CD4-positive, alpha-beta T cell treated with Interleukin-4 for 1 hour (primary cell): ENCODE measurements at places on chromosomes 16 and 17.

DNA sequence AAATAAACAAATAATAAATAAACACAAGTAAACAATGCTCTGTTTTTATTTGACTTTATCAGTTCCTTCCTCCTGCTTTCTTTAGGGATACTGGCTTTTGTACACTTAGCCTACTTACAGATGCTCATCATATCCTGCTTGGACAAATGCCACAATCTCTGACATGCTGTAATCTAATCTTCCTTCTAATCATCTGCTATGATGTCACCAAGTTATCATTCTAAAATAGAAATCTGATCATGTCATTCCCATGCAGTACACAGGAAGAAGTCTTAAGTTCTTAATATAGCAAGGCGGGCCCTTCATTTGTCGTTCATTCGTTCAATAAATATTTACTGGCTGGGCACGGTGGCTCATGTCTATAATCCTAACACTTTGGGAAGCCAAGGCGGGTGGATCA is 9.1 kb upstream of the UBB start:
- no peak for DNase-seq

GRCh38 chr17:42236760-42237159 is 39.4 kb downstream of the STAT5B start:
- no peak for DNase-seq

GRCh38 chr17:20944014-20944865 is 98.6 kb downstream of the USP22 start:
- peak; percentile 18 for DNase-seq

DNA sequence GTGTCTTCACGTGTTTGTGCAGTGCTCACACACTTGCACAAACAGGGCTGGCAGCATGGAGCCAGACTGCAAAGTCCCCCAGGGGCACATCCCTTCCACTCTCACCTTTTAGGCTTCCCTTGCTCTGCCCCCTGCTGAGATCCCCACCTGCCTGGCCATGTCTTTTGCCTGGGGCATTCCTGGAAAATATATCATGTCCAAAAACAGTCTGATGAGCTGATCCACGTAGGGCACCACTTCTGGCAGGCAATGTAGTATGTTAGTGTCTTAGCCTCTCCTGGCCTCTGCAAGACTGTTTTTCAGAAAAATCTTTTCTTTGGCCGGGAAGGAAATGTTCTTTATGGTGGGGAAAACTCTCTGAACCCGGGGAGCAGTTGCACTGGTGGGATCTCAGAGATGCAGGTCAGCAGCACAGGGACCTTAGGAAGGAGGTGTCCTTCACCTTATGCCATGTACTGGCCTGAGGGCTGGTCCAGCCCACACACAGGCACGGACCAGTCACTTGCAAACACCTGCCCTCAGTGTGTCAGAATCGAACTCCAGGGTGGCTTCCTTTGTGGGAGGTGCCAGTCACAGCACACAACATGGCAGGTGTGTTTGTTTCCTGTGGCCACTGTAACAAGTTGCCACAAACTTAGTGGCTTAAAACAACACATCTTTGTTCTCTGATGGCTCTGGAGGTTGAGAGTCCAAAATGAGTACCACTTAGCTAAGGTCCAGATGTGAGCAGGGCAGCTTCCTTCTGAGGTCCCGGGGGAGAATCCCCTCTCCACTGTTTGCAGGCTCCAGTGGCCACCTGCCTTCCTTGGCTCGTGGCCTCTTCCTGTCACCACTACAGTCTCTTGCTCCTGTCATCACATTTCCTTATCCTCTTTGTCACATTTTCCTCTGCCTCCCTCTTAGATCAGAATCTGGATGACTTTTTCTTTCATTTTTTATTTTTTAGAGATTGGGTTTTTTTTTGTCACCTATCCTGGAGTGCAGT is 46.6 kb downstream of the MPRIP start:
- DNase-seq = no peak

- DNase-seq = no peak
Measured at GRCh38 chr17:8029121-8029520, 9.7 kb upstream of the ALOX15B start.

GRCh38 chr17:35716897-35717465 is 14.5 kb upstream of the RASL10B start:
- DNase-seq = no peak

- no peak for DNase-seq
Measured at GRCh38 chr16:85856079-85856478, 42.9 kb upstream of the IRF8 start.

GRCh38 chr16:82655072-82655714 is 28.4 kb downstream of the CDH13 start:
- peak; percentile 91 for DNase-seq

DNA sequence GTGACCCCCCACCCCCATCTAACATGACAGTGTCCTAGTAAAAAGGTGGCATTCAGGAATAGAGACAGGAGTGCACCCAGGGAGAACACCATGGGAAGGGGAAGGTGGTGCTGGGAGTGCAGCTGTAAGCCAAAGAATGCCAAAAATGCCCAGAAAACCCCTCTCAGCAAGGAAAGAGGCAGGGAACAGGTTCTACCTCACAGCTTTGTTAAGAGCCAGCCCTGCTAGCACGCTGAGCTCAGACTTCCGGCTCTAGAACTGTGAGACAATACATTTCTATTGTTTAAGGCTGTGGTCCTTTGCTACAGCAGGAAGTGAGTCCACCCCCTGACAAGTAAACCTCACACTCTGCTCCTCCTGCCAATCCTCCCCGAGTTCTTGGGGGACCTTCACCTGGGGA is 302.4 kb upstream of the N4BP1 start:
- DNase-seq = no peak

GRCh38 chr16:74462361-74462760 is 41.1 kb upstream of the CLEC18B start:
- DNase-seq = no peak

GRCh38 chr17:20243524-20243923 is 223.8 kb downstream of the LGALS9B start:
- no peak for DNase-seq

DNA sequence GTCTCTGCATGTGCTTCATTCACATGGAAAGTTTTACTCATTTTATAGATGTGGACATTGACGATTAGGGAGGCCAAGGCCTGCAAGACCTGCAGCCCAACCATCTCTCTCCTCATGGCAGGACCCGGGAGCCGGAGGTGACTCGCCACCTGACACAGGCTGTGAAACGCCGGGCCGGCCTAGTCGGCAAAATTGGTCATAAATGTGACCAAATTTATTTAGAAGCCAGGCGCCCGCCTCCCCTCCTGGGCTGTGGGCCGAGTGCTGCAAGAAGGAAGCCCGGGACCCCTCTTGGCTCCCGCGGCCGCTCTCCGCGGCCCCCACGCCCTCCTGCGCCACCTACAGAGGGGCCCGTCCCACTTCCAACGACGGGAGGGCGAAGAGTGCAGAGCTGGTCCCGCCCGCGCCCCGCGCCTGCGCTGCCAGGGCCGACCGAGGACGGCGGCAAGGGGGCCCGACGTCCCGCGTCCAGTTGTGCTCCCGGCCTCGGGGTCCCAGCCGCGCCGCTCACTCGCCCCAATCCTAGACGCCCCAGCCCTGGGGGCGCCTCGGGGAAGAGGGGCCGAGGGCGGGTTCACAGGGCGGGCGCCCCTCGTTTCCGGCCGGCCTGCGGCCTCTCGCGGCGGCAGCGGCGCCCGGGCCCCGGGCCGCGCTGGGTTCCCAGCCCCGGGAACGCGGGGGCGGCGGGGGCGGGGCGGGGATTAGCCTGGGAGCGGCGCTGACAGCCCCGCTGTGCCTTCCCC is 47.5 kb downstream of the WNT3 start:
- DNase-seq = no peak

DNA sequence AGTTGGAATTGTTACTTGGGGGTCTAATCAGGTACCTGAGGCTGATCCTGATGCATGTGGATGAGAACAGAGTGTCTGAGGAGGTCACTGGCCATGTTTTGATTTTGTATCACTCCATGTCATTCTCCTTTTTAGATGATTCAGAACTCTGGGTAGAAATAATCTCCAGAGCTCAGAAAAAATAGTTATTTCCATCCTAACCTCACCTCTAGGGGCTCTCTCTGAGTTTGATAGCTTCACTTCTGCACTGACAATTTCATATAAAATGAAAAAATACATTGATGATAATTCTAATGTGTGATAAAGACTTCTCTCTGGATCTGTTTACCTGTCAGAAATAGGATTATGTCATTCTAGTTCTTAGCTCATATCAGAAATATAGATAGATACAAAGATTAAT is 6.2 kb upstream of the KRT12 start:
- no peak for DNase-seq

- no peak for DNase-seq
Measured at GRCh38 chr17:55167024-55167725, 97.6 kb upstream of the HLF start.

GRCh38 chr16:24011237-24011636 is 175.5 kb downstream of the PRKCB start:
- DNase-seq = no peak

DNA sequence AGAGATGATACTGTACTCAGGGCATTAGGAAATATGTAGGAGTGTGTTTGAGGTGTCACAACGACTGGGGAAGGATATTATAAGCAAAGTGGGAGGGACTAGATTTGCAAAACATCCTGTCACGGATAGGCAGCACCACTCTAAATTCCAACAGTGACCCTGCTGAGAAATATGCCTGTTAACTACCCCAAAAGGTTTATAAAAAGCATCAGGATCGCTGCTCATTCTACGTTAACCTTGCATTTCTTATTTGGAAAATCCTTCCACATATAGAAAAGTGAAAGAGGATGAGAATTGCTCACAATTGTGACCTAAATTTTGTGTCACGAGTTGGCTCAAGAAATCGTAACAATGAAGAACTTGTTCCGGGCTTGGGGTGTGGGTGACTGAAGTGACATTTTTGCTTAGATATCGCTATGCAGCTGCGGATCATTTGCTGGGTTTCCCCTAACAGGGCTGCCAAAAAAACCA is 51.6 kb downstream of the N4BP1 start:
- DNase-seq = no peak

DNA sequence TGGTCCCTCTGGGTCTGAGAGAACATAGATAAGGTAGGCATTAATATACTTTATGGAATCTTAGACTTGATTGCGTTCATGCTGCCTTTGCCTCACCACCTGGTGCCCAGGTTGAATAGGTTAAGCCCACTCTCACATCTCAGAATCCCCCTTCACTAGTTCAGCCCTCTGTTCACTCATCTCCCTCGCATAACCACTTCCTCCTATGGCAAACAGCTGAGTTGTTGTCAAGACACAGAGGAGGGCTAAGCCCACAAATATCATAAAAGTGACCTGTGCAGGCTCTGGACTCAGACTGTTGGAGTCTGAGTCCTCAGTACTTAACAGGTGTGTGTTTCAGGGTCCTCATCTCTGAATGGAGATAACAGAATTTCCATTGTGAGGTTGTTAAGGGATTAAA is 55.7 kb downstream of the GOSR1 start:
- DNase-seq = no peak

DNA sequence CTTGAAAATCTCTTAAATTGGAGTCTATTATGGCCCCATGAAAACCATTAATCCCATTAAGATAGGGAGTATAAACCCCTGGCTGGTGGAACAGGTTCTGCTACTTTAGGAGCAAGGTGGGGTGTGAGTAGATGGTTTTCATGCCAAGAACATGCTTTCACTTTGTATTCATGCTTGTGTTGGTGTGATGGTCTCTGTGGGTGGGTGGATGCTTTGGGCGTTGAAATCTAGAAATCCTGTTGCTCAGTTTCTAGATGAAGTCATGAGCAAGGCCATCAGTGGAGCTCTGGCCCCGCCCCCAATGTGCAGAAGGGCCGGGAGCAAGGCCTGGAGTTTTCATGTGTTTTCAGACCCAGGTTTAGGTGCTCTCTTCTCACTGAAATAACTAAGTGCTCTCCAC is 20.1 kb downstream of the PLD6 start:
- no peak for DNase-seq
